ENCODE measurements at places on chromosomes 1 and 21.

DNA sequence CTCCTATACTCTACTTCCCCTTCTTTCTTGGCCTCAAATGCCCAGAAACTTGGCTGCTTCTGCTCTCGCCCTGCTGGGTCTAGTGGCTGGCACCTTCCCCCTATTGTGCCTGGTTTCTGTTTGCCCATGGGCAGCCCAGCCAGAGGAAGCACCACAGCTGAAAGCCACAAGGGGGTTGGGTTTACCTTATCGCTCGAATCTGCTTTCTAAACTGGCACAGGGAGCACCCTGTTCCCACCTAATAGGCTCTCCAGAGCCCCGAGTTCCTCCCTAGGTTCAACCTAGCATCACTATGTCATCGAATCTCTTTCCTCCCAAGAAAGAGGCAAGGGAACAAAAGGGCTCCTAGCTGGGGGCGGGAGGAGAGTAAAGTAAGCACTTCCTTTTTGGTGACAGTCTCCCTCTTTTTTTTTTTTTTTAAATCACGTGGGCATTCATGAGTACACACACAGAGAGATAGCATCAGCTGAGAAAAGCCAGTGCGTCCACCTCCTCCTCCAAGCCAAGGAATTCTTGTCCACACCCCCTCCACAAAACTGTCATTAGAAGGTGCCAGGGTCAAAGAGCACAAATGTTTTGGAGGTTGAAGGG lies 72.8 kb downstream of the PLEKHA6 start:
- DNase-seq, result peak; percentile 24

DNA sequence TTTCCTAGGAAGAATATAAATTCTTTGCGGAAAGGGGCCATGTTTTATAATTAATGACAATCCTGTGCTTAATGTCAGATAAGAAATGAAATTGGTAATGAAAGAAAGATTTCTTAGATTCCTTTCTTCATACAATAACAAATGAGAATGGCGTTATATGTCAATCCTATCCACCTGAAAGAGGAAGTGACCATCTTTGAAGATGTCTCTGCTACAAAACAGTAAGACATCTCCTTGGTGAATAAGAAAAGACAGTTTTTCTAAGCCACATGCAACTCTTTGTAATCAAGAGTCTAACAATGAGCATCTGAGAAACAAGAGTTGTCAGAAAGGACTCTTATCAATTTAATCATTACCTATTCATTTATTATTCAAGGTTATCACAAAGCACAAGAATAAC lies 286.0 kb downstream of the VAV3 start:
- no peak for DNase-seq

- DNase-seq, result no peak
These were observed 34.5 kb upstream of the SERBP1 start for GRCh38 chr1:67464746-67465145.

DNA sequence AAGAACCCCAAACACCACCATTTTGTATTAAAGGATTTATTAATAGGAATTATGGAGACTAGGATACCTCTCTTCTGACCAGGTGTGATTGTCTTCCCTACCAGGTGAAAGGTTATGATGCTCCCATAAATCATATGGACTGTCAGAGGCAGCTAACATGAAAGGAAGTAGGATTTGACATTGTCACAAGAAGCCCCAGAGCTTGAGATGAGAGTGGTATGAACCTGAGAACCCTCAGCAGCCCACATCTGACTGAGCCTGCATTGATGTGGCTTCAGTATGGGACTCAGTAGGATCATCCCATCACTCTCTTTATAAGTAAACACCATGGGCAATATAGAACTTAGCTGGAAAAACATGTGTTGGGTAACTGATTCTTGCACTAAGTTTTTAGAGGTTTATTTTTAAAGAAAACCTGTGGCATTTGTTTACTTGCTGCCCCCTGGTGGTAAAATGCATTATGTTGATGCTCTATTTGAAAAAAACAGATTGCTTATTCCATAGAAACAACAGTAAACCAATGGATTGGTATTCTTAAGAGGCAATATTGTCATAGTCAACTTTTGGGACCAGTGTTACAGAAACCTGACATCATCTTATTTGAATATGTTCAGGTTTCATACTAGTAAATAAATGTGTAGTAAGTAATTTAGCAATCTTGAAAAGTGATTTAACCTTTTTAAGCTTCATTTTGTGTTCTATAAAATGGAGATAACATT lies 16.6 kb upstream of the CACYBP start:
- peak; percentile 37 for DNase-seq

DNA sequence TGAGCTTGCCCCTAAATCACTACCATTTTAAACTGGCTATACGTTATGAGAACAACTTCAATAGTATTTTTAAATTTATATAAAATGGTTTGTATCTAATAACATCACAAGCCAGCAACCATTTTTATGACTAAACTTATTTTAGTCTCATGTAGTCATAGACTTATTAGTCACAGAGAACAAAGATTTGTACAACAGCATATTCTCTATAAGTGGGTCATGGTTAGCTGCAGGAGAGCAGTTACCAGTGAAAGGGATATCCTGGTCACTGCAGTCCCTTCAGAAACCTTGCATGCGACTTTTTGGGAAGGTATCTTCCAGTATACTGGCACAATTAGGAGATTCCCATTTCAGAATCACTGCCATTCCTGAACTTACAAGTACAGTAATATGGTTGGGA lies 90.0 kb downstream of the HFM1 start:
- DNase-seq, result no peak

- no peak for DNase-seq
These were observed 77.0 kb downstream of the ZMYM4 start for GRCh38 chr1:35345439-35345981.

DNA sequence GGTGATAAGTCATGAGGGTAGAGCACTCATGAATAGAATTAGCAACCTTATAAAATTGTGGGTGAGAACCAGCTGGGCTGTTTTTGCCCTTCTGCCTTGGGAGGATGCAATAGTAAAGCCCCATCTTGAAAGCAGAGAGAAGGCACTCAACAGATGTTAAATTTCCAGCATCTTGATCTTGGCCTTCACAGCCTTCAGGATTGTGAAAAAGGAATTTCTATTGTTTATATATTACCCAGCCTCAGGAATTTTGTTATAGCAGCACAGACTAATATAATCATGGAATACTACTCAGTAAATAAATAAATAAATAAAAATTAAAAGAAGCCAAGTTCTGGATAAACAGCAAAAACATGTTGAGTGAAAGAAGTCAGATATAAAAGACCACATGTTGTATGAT lies 175.2 kb downstream of the KCNT2 start:
- no peak for DNase-seq

- no peak for DNase-seq
These were observed 240.5 kb upstream of the MAP1LC3C start for GRCh38 chr1:242239398-242239797.

- DNase-seq, result no peak
These were observed 4.8 kb downstream of the ENO1 start for GRCh38 chr1:8873506-8874229.

All from NCI-H526 (cell line).